Central memory CD8-positive, alpha-beta T cell (primary cell): ENCODE measurements at places on chromosomes 5 and 9.

GRCh38 chr9:101601904-101602765 is 7.4 kb upstream of the PPP3R2 start:
- no peak for DNase-seq

GRCh38 chr9:80440724-80441123 is 869.0 kb downstream of the TLE4 start:
- no peak for DNase-seq

DNA sequence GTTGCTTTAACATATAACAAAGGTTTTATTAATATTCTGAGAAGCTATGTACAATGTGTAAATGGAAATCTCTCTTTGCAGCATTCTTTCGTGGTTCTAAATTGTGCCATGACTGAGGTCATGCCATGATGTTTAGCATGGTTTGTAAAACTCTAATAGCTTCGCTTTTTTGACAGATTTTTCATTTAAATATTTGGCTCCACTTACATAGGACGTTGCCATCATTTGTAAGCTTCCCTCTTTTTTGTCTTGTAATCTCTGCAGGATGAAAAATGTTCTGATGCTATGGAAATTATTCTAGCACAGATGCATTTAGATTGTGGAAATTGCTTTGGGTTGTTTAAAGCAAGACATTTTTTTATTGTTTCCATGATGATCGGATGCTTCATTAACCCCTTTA is 1054.8 kb downstream of the MAT2B start:
- DNase-seq: no peak

- no peak for DNase-seq
These were observed 298.4 kb downstream of the EBF1 start for GRCh38 chr5:158801268-158801667.

DNA sequence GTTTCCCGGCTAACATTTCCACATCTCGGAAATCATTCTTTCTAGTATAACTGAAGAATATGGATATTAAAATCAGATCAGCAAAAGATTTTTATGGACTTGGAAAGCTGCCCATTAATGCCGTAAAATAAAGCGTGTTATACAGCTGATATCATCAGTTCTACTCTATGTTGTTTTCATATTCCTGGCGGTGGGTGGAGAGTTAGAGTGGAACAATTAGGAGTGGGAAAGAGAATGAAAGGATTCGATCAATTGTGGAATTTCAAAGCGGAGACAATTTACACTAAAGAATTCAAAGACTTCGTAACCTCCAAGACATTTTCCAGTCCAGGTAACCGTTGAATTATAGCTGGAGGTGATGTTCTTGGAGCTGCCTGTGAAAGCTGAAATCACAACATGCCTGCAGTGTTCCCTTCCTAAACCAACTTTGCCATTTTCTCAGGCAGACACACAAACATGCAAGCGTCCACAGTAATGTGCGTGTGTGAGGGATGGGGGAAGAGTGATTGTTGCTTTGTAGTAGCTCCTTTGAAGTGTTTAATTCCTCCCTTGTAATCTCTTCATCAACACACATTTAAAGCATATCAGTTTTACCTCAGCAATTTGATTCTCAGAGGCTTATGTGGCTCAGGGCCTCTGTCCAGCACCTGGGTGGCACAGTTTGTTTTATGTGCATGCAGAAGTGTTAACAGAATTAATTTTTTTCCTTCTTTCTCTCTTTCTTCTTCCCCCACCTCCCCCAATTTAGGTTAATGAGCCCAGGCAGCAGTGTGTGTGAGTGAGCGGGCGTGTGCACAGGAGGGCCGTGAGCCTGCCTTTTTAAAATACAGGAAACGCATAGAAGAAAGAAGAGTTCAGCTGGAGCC is 544.1 kb downstream of the RAB3C start:
- DNase-seq: no peak

DNA sequence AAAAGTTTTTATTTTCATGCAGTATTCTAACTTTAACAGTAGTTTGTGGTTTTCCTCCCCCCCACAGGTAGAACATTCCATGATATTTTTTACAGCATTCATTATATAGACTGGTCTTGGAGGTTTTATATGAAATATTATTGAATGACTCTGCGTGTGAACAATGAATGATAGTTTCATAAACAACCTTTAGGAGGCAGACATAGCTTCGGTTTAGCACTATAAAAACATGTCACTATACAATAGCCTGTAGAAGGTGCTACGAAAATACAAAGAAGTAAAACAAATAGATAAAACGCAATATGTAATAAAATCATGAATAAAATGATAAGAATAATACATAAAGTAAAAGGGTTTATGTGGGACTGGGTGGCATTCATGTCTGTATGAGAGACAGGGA is 8.5 kb downstream of the KLF4 start:
- DNase-seq: no peak

- no peak for DNase-seq
These were observed 237.3 kb upstream of the TUT7 start for GRCh38 chr9:86591472-86591871.

GRCh38 chr9:127567035-127567729 is 44.9 kb upstream of the STXBP1 start:
- no peak for DNase-seq

GRCh38 chr5:166068547-166069335 is 2222.7 kb upstream of the WWC1 start:
- no peak for DNase-seq

GRCh38 chr5:78269088-78269703 is 25.3 kb downstream of the AP3B1 start:
- no peak for DNase-seq

DNA sequence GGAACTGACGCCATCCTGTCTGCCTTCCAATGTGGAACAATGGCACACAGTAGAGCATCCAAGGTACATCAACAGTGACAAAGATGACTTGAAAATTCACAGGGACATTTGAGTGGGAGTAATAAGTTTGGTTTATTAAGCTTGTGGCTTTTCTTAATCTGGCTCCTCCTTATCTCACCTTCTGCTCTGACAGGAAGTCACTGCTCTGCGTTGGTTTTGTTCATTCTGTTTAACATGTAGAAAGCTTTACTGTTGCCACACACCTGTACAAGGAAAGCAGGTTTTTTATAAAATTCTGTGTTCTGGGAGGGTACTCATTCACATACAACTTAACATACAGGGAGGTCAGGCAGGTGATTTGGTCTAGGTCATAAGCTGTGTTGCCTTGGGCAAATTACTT is 1.6 kb upstream of the GZMK start:
- peak; percentile 29 for DNase-seq

- no peak for DNase-seq
These were observed 153.4 kb downstream of the PIK3R1 start for GRCh38 chr5:68369023-68369359.

GRCh38 chr9:95147452-95148207 is 169.9 kb downstream of the FANCC start:
- no peak for DNase-seq

GRCh38 chr9:82057805-82058204 is 69.2 kb downstream of the SPATA31D1 start:
- DNase-seq: no peak

- DNase-seq: no peak
These were observed 538.6 kb downstream of the ELAVL2 start for GRCh38 chr9:23287390-23287789.

GRCh38 chr5:135813758-135814157 is 20.7 kb upstream of the SLC25A48 start:
- DNase-seq: no peak

- DNase-seq: no peak
These were observed 256.5 kb upstream of the FBXL7 start for GRCh38 chr5:15243301-15244020.

DNA sequence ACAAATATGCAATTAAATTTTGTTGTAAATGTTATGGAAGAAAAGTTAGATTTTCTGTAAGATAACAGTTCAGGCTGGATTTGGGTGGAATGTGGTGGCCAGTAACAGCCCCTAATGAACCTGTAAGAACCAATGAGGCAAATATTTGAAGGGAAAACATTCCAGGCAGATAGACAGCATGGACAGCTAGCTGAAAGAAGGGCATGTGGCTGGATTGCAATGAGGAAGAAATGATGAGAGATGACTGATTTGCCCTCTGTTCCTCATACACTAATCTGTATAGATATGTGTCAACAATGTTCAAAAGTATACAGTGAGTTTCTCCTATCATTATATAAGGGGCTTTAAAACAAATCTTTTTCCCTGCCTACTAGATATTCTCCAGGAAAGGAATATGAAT is 58.8 kb downstream of the MAN2A1 start:
- no peak for DNase-seq

- DNase-seq: no peak
These were observed 26.8 kb upstream of the RASGEF1C start for GRCh38 chr5:180235846-180236245.

DNA sequence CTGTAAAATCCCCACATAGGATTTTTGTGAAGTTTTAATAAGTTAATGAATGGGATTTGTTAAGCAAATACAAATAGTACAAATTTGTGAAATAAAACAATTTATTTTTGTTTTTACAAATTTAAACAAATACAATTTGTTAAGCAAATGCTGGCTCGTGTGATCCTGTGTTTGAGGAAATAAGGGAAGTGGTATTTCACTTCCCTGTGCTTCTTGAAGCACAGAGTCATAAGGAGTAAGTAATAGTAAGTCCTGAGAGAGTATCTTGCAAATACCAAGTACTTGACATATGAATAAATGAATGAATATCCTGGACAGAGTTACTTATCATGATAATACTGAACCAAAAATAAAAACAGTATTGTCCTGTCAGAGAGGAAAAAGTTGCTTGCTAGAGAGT is 9.1 kb downstream of the SMIM3 start:
- no peak for DNase-seq

- no peak for DNase-seq
These were observed 17.0 kb downstream of the PTCD2 start for GRCh38 chr5:72337159-72337558.

DNA sequence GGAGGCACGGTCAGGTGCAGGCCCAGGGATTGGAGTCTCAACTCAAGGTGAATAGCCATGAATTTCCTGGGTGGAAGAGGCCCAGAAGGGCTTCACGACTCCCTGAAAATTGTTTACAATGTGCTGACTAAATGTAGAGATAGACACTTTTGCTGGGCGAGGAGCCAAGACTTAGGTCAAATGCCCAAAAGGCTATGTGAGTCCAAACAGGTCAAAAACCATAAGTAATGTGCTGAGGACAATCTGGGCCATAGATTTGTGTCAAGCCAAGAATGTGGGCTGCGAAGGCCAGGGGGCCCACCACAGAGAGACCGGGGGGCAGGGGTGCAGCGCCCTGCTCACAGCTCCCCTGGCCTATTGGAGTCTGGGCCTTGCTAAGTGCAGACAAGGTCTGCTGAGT is 197.8 kb downstream of the HSPA4 start:
- DNase-seq: no peak

DNA sequence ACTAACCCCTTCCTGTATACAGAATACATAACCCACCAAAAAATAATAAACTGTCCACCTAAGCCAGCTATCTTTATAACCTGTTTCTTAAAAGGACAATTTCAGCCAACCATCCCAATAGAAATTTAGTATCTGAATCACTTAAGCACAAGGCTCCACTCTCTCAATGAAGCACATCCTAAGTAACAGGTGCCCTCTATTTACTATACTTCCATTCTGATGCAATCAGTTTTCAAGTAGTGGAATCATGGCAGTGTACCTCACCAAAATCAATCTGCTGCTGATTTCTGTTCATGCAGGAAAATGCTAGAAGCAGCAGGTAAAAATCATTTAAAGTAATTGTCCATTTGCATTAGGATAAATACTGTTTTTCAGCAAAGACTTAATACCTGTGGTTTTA is 4.8 kb downstream of the MTX3 start:
- DNase-seq: no peak

- no peak for DNase-seq
These were observed 25.8 kb downstream of the NR2F1 start for GRCh38 chr5:93608855-93609254.

DNA sequence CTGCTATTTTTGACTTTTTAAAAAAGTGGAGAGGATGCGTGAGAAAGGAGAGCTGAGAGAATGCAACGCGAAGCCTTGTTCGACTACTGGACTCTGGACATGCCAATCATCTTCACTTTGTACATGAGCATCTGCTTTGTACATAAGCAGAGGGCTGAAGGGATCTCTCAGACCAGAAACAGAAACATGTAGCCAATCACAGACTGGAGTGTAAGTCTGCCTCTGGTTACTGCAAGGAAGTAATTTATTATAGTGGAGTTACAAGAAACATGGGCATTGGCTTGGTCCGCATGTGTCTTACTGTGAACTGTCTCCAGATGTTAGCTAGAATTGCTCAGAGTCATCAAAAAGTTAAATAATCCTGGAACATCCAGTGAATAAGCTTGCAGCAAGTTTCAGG is 190.0 kb upstream of the GRAMD2B start:
- DNase-seq: no peak

GRCh38 chr9:92423612-92424011 is 659 bp downstream of the OMD start:
- DNase-seq: no peak

- DNase-seq: no peak
These were observed 610.5 kb upstream of the ITGA1 start for GRCh38 chr5:52177193-52177592.

GRCh38 chr9:134162926-134163370 is 1.4 kb downstream of the RNU6ATAC start:
- no peak for DNase-seq

DNA sequence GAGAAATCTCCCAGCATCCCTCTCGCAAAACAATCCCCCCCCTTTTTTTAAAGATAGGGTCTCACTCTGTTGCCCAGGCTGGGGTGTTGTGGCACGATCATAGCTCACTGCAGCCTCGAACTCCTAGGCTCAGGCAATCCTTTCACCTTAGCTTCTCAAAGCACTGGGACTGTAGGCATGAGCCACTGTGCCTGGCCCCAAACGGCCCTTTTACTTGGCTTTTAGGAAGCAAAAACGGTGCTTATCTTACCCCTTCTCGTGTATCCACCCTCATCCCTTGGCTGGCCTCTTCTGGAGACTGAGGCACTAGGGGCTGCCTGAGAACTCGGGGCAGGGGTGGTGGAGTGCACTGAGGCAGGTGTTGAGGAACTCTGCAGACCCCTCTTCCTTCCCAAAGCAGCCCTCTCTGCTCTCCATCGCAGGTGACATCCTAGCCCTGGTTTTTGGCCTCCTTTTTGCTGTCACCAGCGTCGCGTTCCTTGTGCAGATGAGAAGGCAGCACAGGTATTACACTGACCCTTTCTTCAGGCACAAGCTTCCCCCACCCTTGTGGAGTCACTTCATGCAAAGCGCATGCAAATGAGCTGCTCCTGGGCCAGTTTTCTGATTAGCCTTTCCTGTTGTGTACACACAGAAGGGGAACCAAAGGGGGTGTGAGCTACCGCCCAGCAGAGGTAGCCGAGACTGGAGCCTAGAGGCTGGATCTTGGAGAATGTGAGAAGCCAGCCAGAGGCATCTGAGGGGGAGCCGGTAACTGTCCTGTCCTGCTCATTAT is 6.8 kb downstream of the CA9 start:
- no peak for DNase-seq

- peak; percentile 37 for DNase-seq
These were observed 519 bp downstream of the EXOC3 start for GRCh38 chr5:443239-444151.
